Inflammatory macrophage (primary cell): ENCODE measurements at places on chromosomes 5 and 9.

GRCh38 chr9:122172131-122172530, 12.4 kb downstream of the MORN5 start:
- no peak for DNase-seq

DNA sequence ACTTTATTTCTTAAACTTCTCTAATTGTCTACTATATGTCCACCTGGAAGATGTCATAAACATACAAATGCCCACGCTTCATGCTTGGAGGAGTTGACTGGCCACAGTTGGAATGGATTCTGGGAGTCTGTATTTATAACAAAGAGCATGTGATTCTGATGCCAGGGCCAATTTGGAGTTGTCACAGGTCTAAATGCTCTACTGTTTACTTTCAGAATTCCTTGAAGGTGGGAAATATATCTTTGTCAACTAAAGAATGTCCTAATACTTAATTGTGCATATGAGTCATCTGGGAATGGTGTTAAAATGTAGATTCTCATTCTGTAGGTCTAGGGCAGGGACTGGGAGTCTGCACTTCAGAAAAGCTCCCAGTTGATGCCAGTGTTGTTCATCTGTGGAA, 196.1 kb downstream of the ANXA1 start:
- DNase-seq: no peak

DNA sequence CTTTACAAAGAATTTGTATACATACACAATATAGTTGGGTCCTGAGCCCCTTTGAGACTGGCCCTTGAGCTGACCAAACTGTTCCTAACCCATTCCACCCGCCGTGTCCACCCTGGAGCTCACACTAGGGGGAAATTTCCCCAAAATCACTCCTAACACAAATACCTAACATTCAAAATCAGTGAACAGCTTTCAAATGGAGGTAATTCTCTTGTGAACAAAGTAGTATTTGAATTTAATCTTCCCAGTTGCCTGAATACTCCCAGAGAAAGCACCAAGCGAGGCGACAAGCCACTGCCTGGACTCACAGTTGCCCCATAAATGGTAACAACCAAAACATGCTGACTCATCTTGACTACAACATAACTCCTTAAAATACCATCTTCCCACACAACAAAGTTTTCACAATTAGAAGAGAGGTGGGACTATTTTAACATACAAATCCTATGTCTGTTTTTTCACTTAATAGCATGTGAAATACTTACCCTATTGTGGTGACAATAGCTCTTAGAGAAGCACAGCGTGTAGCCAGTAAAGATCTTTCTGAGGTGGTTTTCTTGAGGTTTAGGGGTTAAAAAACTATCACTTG, 31.7 kb upstream of the SCAMP1 start:
- DNase-seq: peak; percentile 73

DNA sequence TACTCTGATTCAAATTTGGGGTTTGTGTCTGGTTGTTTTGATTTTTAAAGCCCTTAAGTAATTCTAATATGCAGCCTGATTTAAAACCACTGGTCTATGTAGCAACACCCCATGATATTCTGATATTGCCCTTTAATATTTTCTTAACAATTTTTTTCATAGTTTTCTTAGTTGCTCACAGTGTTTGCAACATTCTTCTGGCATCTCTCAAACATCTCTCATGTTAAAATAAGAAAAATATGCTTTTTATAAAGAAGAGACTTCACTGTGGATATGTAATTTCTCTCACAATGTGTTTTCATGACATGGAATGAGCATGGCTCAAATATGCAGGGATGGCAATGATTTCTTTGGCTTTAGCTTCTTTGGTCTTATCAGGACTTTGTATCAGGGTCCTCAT, 183.7 kb downstream of the TAF11L14 start:
- DNase-seq: no peak

GRCh38 chr5:88269222-88269771, 652 bp upstream of the TMEM161B start:
- peak; percentile 14 for DNase-seq

DNA sequence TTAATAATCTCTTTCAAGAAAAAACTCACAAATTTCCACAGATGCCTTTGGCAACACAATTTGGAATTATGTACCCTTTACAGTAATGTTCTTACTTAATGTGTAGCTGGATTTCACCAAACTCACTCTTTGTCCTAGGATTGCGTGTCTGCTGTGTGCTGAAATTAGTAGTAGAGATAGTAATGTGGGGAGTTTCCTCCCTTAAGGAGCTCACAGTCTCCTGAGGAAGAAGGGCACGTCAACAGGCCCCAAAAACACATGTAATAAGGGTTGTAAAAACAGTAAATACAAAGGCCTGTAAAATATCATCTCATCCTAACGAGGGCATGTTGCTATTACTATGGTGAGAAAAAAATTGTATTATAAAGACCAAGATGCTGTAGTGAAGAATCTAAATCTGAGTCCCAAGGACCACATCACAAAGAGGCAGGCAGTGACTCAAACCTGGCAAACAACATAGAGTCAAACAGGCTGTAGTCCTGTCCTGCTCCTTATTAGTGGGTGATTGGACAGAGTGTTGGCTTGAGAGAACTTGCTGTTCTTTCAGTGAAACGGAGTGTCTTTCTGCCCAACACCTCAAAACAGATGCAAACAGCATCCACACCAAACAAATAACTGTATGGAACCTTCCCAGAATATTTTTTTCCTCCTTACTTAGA, 83.2 kb upstream of the PAPPA start:
- no peak for DNase-seq

GRCh38 chr5:96196890-96197289, 235.2 kb upstream of the ELL2 start:
- peak; percentile 51 for DNase-seq

DNA sequence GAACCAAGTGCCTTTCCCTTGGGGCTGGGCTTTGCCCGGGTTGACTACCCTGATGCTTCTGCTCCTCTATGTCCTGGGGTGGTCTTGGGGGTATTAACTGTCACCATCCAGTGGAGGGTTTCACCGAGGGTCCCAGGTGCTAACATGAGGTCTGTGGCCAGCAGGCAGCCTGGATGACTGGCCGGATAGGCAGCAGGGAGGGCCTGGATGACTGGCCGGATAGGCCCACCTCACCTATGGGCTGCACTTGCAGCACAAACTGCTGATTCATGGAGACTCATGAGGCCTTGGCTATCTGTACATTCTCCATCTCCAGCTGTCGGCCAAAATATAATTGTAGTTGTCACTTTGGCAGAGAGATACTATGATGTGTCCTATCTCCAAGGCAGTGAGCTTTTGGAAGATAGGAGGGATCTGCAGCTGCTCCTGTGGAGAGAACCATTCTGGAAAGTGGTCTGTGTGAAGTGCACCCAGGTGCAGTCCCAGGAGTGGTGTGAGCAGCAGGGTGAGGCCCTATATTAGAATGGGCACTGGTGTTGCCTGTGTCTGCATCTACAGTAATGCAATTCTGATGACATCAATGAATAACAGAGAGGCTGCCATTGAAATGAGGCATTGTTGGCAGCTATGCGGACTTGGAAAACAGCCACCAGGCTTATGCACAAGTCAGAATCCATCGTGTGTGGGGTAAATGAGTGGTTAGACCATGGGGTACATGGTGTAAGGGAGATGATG, 26.3 kb upstream of the CDKN2AIPNL start:
- DNase-seq: no peak

- DNase-seq: peak; percentile 39
Observed at GRCh38 chr9:70111042-70111602, 67.5 kb downstream of the MAMDC2 start.

- DNase-seq: no peak
Observed at GRCh38 chr5:97453263-97453662, 270.2 kb upstream of the RIOK2 start.

- DNase-seq: peak; percentile 37
Observed at GRCh38 chr5:147439254-147439653, 70.6 kb downstream of the DPYSL3 start.

GRCh38 chr5:68273717-68274409, 58.3 kb downstream of the PIK3R1 start:
- no peak for DNase-seq

DNA sequence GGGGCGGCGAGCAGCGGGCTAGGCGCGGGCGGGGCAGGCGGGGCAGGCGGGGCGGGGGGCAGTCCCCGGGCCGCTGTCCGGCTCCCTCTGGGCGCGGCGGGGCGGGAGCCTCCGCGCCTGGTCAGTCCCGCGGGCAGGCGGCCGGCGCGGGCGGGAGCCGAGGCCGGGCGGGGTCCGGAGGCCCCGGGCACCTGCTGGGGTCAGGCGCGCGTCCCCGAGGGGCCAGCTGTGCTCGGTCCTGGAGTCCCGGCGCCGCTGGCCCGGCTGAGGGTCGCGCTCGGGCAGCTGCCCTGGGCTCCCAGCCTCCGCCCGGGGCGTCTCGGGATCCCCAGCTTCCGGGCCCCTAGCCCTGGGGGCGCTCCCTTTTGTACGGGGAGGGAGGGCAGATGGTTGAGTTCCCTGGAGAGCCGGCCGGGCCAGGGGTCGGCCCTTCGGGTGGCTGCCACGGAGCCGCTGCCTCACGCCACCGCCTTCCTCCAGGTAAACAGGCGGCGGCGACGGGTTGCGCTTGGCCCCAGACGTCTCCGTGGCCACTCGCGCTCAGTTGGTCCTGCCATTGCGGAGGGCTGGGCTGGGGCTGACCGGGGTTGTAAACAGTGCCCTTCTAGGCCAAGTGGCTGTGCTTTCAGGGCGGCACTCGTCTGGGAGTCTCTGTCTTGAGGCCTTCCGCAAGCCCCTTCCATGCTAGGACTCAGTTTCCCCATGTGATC, 473 bp downstream of the ZBTB34 start:
- peak; percentile 7 for DNase-seq

GRCh38 chr5:76736679-76737556, 21.0 kb downstream of the F2R start:
- no peak for DNase-seq

GRCh38 chr5:36305571-36306326, 4.0 kb upstream of the RANBP3L start:
- peak; percentile 46 for DNase-seq

- DNase-seq: no peak
Observed at GRCh38 chr9:13674926-13675637, 395.6 kb upstream of the MPDZ start.

DNA sequence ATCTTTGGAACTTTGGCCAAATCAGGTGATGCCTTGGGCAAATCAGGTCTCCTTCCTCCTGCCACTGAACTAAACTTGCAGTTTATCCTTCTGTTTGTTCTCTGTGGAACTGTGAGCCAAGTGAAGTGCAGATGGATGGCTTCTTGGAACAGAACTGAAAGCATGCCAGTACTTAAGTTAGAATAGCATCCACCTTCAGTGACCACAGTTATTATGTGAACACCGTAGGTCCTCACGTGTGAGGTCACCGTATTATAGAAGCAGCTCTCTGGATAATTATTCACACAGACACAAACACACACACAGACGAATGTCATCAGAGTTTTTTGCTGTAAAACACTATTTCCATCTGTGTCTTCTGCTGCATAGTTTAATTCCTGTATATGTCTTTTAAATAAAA, 162.6 kb downstream of the EFNA5 start:
- DNase-seq: no peak

DNA sequence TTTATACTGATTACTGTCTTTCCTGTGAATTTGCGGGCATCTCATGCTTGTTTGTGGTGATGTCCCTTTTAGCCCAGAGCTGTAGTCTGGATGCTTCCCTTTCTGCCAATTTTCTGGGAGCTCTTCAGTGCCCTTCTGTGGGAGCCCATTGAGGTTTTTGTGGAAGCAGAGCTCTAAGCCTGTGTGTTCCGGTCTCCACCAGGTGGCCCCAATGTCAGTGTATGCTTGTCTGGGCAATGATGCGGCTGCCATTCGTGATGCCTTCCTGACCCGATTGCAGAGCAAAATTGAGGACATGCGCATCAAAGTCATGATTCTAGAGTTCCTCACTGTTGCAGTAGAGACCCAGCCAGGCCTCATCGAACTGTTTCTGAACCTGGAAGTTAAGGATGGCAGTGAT, 35.1 kb downstream of the SH3GLB2 start:
- DNase-seq: peak; percentile 5

GRCh38 chr5:142520885-142521284, 165.0 kb downstream of the FGF1 start:
- no peak for DNase-seq

DNA sequence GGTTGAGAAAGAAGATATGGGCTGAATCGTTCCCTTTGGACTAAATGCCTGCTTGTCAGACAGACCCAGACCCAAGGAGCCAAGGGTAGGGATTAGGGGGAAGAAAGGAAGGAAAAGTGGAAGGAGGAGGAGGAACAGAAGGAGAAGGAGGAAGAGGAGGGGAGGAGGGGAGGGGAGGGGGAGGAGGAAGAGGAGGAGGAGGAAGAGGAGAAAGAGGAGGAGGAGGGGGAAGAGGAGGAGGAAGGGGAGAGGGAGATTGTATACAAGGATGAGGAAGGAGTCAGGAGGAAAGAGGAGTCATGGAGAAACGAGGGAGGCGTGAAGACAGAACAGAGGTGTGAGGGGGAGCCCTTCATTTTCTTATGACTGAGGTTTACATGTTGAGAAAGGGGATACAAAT, 46.9 kb upstream of the DNAH5 start:
- no peak for DNase-seq

GRCh38 chr5:32522429-32523143, 62.8 kb upstream of the SUB1 start:
- DNase-seq: peak; percentile 97
